Smooth muscle cell of the brain vasculature (primary cell): ENCODE measurements at places on chromosomes 1 and 21.
A peak's percentile ranks its signal among the peaks of the same experiment; 100 is the strongest.

DNA sequence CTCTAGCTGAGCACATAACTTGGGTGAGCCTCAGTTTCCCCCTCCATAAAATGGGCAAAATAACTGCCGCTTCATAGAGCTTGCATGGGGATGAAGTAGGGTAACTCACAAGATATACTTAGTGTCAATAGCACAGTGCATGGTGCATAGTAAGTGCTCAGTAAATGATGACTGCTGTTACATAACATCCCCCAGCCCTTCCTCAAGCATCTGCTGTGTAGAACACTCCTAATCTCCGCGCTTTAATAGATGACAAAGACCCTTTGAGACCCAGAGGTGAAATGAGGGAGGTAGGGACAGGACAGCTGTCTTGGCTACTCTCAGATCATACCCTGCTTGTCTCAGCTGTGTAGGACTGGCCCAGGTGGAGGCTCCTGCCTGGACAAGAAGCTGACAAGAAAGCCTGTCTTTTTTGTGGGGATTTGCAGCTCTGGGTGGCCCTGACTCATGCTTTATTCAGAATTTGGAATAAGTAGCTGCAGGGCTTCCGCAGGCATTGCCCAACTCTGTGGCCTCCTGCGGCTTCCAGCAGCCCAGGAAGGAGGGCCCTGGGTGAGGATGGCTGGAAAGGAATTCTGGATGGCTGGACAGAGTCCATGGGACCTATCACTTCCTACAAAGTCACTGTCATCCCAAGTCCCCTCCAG, 20.7 kb upstream of the PADI4 start:
- DNase-seq: peak; percentile 10

DNA sequence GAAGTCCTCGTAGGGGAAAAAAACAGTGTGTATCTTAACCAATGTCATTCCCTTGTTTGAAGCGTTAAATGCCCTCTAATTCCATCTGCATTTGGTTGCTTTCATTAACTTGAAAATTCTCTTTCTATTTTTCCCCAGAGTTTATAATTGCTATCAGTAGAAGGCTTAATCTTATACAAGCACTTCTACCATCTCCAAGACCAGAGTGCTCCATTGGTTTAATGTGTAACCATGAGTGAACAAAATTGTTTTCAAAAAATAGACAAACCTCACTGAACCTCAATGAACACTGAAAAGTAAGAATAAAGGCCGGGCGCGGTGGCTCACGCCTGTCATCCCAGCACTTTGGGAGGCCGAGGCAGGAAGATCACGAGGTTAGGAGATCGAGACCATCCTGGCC, 141.3 kb downstream of the RGS7 start:
- no peak for DNase-seq

- DNase-seq: no peak
Measured at GRCh38 chr1:172578586-172578985, 45.6 kb downstream of the SUCO start.

DNA sequence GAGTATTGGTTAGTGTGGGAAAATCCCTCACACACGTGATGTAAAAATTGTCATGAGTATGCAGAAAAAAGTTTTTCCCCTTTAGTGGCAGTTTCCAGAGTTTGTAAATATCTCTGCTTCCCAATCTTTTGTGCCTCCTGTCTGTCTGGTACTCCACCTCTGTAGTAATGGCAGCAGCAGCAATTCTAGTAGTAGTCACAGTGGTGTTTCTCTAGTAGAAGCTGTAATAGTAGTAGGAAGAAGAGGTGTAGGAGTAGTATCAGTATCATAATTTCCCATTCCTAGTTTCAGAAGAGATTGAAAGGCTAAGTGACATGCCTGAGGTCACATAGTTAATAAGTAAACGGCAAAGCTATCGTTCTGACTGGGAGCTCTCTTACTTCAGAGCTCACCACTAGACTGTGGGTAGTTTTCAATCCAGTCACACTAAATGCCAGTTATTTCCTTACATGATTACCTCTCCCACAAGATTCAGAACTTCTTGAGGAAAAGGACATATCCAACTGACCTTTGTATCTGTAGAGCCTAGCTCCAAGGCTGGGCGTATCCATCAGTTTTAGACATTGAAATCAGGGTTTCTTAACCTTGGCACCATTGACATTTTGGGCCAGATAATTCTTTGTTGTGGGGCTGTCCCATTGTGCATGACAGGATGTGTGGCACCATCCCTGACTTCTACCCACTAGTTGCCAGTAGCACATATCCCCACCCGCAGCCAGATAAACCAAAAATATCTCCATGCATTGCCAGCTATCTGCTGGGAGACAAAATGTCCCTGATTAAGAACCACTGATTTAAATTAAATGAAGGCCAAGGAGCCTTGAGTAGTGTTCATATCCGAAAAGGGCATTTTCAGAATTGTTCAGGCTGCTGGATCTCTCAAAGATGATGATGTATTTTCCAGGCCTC, 135.9 kb downstream of the FGGY start:
- DNase-seq: no peak

DNA sequence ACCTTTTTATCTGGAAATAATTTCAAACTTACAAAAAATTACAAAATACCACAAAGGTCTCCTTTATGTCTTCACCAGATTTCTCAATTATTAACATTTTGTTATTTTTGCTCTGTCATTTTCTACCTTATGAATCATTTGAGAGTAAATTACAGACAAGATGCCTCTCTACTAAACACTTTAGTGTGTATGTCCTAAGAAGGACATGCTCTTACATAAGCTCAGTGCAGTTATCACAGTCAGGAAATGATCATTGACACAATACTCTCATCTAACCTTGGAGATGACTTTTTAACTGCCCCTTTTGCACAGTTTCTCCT, 378.9 kb upstream of the RUNX1 start:
- no peak for DNase-seq

DNA sequence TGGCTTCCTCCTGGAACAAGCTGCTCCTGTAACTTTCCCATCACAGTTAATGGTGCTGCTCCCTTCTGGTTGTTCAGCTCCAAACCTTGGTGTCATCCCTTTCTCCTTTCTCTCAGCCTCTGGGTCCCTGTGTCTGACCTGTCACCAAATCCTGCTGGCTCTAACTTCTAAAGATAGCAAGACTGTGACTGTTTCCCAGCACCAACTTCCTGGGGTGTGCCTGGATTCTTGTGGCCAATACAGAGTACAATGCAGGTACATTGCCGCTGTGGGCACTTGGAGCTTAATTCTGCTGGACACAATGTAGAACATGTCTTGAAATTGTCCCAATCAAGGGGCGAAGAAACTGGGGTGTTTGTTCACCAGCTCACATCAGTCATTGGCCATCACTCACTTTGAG, 156.7 kb upstream of the CSF3R start:
- no peak for DNase-seq

DNA sequence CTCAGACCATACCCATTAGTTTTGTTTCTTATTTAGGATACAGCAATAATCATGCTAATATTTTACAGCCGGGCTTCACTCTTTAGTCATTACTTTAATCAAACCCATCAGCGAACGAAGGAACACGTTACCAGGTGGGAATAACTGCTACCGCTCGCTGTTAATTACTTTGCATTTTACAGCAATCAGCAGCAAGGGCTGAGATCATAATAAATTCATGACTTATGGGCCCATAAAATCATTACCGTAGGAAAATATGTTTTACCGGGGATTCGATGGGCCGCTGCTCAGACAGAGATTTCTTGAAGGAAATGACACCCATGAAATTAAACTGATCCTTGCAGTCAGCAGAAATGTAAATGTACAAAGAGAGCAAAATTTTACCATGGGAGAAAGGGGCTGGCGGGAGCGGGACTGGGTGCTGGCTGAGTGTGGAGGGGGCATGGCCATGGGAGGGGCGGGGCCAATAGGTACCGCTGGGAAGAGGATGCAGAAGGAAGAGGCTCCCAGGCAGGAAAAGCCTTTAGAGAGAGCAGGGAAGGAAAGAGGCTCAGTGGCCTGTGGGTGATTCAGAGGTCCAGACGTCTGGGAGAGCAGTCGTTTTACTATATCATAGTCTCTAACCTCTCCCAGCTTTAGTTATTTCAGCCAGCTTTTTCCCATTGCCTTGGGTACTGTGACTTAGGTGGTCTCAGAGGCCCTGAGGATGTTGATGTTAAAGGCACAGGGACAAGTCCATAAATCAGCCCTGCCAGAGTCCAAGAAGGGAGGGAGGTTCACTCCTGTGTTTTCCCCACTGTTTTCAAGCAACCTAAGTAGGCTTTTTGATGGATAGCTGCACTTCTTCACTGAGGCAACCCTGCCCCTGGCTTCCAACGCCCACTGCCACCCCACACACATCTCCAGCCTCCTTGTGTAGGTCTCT, 258.9 kb downstream of the SEC16B start:
- DNase-seq: no peak

DNA sequence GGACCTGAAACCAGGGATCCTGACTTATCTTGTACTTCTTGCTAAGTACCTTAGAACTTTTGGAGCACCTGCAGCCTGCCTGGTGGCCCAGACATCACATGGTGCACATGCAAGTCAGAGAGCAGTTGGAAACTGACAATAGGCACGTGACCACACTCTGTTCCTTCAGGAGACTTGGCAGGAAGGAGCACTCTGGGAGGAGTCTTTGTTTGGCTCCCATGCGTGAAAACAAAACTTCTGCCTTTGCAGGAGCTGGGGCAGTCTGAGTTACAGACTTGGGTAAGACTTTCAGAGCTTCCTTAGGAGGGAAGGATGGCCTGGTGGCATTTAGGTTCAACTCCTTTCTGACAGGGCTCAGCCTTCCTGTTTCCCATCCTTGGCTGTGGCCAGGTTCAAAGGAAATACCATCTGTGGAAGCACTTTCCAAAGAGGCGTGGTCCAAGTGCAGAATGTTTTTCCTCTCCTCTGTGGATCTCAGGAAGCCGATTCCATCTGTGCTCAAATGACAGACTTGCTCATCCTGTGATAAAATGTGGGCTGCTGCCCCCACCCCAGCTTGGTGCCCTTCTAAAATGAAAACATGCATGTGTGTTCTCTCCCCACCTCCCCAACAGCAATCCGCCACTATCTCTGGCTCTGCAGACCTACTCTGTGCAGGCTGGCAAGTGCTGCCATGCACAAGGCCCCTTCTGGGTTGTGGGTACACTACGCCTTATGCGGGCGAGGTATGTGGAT, 14.1 kb upstream of the ZNF436 start:
- DNase-seq: no peak

- no peak for DNase-seq
Measured at GRCh38 chr1:34983700-34984355, 1.3 kb downstream of the TMEM35B start.

GRCh38 chr1:160580221-160580812, 1.0 kb upstream of the CD84 start:
- no peak for DNase-seq

- no peak for DNase-seq
Measured at GRCh38 chr1:150092180-150092791, 24.7 kb downstream of the VPS45 start.

GRCh38 chr1:118861216-118861615, 126.9 kb downstream of the TBX15 start:
- DNase-seq: no peak

DNA sequence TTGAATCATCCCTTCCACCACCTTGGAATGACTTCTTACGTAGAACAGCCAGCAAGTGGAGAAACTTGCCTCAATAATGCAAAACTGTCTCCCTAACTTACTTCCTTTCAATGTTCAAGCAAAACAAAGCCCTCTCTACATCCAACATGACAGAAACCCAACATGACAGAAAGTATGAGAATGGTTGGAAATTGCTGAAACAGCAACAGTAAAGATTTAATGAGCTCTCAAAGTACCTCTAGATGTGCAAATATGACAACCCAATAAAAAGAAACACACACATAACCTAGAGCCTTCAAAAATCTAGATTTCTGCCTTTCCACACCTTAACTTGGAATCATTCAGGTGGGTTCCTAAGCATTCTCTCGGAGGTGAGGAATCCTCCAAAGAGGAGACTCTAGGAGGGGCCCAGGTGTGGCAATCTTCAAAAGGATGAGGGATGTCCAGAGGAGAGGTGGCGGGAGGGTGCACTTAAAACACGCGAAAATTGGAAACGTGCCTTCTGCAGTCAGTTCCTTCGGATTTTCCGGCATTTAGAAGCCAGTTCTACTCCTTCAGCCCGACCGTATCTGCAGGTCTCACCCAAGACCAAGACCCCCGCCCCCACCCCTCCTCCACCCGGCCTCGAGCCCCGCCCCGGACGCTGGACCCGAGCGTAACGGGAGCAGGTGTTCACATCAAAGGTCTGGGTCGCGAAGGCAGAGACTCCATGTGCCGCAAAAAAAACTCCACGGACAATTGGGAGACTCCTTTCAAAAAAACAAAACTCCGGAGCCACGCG, 996 bp upstream of the MGST3 start:
- DNase-seq: no peak

DNA sequence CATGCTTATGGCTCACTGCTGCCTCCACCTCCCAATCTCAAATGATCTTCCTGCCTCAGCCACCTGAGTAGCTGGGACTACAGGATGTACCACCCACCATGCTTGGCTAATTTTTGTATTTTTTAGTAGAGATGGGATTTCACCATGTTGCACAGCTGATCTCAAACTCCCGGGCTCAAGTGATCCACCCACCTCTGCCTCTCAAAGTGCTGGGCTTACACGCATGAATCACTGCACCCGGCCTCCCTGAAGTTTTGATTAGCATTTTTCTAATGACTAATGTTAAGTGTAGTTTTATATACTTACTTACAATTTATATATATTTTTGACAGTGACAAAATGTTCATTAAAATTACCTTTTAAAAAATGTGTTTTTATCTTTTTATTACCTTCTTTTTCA, 41.1 kb downstream of the ZNF678 start:
- DNase-seq: no peak

- DNase-seq: no peak
Measured at GRCh38 chr1:34018285-34018684, 146.7 kb downstream of the CSMD2 start.

GRCh38 chr21:35510957-35511695, 462.0 kb upstream of the RUNX1 start:
- no peak for DNase-seq

- DNase-seq: no peak
Measured at GRCh38 chr1:168583571-168583970, 7.2 kb downstream of the XCL1 start.

DNA sequence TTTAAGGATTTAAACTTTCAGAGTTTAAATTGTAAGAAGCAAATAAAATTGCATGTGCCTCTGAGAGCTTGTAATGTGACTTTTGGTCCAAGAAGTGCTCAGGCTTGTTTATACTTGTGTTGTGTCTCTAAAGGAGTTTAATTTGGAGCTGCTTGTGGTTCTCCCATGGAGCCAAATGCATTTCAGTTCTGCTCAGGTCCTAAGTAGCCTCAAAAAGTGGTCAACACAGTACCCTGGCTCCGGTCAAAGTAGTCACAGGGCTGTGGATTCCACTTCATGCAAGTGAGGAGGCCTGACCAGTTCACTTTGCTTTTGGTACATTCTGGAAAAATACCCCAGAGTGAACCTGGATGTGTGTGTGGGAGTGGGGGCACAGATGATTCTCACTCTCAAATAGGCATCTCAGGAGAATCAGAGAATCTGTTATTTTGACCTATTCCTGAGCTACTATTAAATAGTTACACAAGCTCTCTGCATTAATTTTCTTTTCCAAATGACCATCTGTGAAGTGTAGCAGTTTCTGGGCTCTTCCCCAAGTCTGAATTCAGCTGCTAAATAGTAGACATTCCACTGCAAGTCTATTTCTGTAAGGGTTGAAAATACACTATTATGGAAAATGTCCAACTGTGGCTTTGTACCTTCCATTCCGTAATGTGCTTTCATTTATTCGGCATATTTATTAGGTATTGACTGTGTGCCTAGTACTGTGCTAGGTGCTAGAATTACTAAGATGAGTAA, 31.7 kb upstream of the AGO1 start:
- no peak for DNase-seq
